G401 (cell line): ENCODE measurements at places on chromosomes 7 and 10. TPM values are rescaled to one million over a fixed set of nuclear protein-coding genes. Genes with fewer than 3 reads are reported as not detected.
A peak's percentile ranks its signal among the peaks of the same experiment; 100 is the strongest.

Gene ACBD5
- total RNA-seq = 17.6 and 18.6 TPM in 2 replicates

Gene PTPRZ1
- total RNA-seq = not detected in 2 replicates

Gene ZFAND2A
- 17.7 and 26.5 TPM in 2 replicates for total RNA-seq

Gene HPSE2
- total RNA-seq = 0.12 and 0.61 TPM in 2 replicates

Gene SFXN2
- 17.0 and 25.7 TPM in 2 replicates for total RNA-seq

Gene PITX3
- total RNA-seq = 5.4 and 6.3 TPM in 2 replicates

Gene ANXA8L1
- total RNA-seq = not detected in 2 replicates

Gene PRKCQ
- 0.27 and 0.55 TPM in 2 replicates for total RNA-seq

GRCh38 chr10:5910323-5911100 is 20.5 kb downstream of the FBH1 start:
- DNase-seq = peak; percentile 4

- DNase-seq = no peak
Measured at GRCh38 chr10:98411768-98412167, 3.2 kb downstream of the PYROXD2 start.

DNA sequence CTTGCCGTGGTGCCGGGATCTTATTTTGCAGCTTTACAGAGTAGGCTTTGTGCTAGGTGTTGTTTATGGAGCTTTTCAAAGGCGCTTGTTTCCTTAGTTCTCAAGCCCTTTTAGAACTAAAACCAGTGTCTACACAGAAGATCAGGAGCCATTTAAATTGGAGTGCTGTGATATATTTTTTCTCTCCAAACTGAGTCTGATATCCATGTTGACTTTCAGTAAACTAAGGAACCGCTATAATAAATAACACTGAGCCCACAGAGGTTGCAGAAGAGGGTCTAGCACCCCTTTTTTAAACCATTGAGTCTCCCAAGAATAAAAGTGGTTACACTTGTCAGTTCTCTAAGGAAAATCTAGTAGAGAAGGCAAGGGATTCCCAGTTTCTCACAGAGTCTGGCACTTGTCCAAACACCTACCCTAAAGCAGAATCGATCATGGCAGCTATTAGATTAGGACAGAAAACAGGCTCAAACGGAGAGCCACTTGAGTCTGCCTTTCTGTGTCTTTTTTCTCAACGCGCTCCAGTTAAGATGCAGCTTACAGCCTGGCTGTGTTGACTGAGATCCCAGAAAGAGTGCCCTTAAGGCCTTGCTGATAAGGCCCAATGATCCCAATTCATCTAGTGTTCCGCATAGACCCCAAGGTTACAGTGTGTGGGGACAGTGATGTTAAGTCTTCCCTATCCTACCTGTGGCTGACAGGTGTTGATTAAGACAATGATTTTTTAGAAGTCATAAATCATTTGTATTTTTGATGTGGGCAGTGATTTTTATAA is 804 bp downstream of the TMEM106B start:
- peak; percentile 41 for DNase-seq

GRCh38 chr10:129465796-129466702 is 992 bp upstream of the MGMT start:
- DNase-seq = no peak

DNA sequence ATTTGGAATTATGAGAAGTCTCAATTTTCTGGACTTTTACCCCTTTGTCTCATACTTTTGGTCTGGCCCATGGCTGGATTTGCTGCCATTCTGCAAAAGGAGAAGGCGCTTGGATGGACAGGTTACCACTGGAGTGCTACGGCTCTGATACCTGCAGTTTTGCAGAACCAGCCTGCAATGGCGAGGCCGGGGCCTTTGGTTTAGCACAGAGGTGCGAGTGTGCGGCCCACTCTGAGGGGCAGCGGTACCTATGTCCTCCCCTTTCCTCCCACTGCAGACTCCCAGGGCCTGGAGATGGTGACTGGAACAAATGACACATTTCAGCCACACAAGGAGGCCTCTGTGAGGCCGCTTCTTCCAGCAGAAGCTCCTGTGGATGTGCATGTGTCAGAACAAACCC is 11.9 kb downstream of the ZNF777 start:
- DNase-seq = no peak

GRCh38 chr7:18939771-18940592 is 177.5 kb downstream of the TWIST1 start:
- DNase-seq = no peak

DNA sequence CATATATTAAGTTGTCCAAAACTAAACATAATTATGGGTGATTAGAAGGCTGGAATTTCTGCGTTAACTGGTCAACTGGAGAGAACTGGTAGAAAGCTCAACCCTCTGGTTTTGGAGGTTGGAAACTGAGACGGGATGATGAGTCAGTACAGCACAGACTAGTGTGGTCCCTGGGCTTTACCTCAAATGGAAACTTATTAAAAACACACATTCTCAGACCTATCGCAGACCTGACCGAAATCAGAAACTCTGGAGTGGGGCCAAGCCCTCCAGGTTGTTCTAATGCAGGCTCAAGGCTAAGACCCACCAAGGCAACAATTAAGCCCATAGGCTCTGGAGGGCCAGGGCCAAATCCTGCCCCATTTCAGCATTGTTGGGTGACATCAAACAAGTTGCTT is 136.9 kb downstream of the KCNMA1 start:
- DNase-seq = no peak

DNA sequence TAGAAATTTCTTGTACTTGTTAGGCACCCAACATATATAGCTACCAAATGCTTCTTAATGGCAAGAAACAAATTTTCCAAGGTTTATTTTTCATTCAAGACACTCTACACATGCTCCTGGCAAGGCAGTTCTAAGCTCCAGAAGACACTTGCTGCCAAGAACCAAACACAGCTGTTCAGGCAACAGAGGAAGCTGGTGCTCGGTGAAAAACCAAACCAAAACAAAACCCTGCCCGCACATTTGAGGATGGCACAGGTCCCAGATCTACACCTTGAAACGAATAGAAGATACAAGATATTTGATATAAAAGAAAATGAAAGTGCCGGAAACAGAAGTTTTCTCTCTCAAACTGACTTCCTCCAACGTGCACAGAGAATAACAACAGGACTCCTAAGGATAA is 4.9 kb upstream of the DNTT start:
- no peak for DNase-seq

DNA sequence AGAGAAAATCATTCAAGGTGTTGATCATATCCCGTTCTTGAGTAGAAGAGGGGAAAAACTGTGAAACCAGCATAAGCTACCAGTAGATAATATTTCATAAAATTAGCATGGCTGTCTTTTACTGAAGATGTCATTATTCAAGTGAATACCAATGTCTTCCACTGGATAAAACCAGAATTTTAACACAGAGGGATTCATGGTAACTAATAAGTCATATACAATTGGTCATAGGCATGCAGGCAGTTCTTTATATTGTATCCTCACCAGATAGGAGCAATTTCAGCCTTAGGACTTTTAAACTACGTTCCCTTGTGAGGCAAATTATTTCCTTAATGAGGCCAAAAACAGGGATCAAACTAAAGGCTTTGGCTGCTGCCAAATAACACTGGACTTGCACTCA is 202.3 kb upstream of the PITRM1 start:
- DNase-seq = no peak

- no peak for DNase-seq
Measured at GRCh38 chr10:44178856-44179255, 206.0 kb downstream of the CXCL12 start.

DNA sequence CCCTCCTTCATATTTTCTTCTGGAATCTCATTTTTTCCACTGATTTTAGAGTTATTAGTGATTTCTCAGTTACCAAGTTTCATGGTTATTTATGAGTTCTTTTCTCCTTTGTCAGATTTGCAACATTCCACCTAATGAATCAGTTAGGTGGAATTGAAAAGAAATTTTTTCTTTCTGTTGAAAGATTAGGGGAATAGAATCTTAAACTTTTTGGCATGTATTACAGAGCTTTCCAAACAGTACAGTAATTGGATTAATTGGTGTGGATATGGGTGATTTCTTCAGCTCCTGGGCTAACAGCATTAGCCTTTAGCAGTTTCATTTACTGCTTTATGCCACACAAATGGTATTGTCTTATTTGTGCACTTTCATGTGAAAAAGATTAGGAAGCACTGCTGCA is 17.0 kb downstream of the STAM start:
- no peak for DNase-seq
